Stimulated activated naive B cell treated with anti-CD40 and anti-IgM and Interleukin-4, amounts not matched to agents 10 μg/mL and 1 μg/mL and 100 μg/mL, for 72 hours (primary cell): ENCODE measurements at places on chromosomes 5 and 9.

DNA sequence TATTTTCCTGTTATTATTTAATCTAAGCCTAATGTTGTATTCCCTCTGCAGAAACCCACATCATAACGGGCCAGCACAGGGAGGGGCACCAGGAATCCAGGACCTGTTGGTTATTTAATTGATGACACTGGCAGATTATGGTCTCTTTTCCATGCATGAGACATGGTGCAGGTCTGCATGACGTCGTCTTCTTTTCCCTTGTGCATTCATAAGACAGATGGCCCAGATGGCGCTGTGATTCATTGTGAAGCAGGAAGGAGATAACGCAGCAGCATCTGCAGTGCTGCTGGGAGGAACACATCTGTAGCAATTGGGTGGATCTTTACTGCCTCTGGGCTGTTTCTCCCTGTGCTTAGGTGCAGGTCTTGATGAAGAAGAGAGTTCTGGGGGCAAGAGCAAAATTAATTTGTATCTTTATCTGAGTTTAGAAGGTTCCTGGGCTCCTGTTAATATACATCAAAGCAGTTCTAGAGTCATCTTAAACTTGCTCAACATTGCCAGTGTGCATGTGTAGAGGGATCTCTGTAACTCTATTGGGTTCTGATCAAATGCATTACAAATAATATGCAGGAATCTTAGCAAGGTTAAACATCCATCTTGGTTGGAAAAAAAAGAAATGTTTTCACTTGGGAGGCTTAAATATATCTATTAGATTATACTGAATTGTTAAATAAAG, 176.1 kb downstream of the PCSK1 start:
- H3K27ac ChIP-seq = no peak overlapping the region
- DNase-seq = no peak
- no peaks in the 10 kb centered on the region for H3K36me3 ChIP-seq
- no peak overlapping the region for H3K4me3 ChIP-seq
- H3K27me3 ChIP-seq = no peaks in the 10 kb centered on the region

DNA sequence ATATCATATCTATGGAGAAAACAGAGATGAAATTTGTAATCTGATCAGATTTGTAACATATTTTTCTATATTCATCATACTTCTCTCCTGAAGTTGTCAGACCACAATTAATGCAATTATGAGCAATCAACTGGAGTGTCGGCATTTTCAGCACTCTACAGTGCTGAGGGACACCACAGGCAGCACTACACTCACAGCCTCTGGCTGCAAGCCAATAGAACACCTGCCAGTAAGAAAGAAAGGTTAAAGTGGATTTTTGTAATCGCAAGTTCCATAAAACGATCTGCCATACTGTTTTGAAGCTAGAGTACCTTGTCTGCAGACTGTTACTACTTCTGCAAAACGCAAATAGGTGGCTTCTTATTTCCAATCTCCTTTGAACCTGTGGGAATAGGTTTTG, 147.6 kb downstream of the ADAMTS6 start:
- H3K27me3 ChIP-seq = no peaks in the 10 kb centered on the region
- no peaks in the 10 kb centered on the region for H3K36me3 ChIP-seq
- DNase-seq = no peak
- H3K4me1 ChIP-seq = no peaks in the 10 kb centered on the region
- H3K4me3 ChIP-seq = no peak overlapping the region
- H3K27ac ChIP-seq = no peak overlapping the region

DNA sequence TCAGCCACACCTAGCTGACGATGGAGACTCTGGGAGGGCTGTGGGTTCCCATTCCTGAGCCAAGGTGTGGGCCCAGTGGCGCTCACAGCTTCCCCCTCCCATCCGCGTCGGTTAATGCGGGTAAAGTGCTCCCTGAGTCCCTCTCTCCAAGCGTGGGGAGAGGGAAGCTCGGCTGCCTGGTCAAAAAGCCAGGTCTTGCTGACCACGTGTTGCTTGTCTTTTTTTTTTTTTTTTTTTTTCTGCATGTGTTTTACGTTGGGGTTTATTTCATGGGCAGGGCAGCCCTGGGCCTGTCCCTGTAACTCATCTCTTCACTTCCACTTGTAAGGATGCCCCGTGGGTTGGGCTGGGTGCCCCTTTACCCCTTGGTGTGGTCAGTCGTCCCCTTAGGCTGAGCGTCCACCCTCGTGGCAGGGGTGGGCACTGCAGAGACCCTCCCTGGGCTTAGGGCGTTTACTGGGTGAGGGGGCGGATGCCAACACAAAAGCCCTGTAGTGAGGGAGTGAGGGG, 11.9 kb downstream of the NKD2 start:
- no peaks in the 10 kb centered on the region for H3K4me1 ChIP-seq
- H3K4me3 ChIP-seq = no peak overlapping the region
- no peaks in the 10 kb centered on the region for H3K36me3 ChIP-seq
- no peaks in the 10 kb centered on the region for H3K27me3 ChIP-seq
- no peak overlapping the region for H3K27ac ChIP-seq
- DNase-seq = no peak

DNA sequence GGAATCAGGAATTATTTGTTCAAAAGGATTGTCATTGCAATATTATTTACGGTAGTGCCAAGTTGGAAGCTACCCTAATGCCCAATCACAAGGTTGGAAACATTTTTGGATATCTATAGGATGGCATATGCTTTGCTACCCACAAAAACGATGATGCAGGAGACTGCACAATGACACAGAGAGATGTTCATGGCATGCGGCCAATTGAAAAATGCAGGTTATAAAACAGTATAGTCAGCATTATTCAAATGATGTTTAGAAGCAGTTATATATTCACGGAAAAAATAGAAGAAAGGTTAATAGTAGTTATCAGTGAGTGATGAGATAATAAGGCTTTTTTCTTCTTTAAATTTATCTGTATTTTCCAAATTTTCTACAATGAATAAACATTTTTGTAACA, 5.9 kb upstream of the ACSL6 start:
- H3K4me1 ChIP-seq = peaks cover 26% of the 10 kb centered on the region
- peaks cover 59% of the 10 kb centered on the region for H3K27me3 ChIP-seq
- H3K4me3 ChIP-seq = no peak overlapping the region
- no peak overlapping the region for H3K27ac ChIP-seq
- DNase-seq = no peak
- no peaks in the 10 kb centered on the region for H3K36me3 ChIP-seq

DNA sequence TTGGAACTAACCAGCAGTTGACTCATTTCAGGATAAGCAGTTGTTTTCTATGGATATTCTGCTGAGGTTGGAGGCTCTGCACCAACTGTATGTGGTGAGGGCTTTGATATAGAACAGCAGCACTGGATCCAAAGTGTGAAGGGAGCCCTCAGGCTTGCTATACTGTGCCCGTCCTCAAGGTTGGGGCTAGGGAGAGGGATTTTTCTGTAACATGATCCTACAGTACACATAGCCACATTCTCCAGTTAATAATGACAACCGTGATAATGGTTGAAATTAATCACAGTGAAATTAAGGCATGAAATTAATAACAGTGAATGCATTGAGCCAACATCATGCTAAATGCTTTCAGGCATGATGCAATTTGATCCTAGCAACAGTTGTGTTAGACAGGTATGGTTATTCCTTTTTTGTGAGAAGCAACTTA, 36.7 kb downstream of the ARHGAP26 start:
- H3K4me3 ChIP-seq = no peak overlapping the region
- no peak for DNase-seq

GRCh38 chr5:76657683-76658311, 34.6 kb upstream of the F2RL2 start:
- H3K4me3 ChIP-seq = no peak overlapping the region
- no peak overlapping the region for H3K27ac ChIP-seq
- no peaks in the 10 kb centered on the region for H3K36me3 ChIP-seq
- H3K27me3 ChIP-seq = no peaks in the 10 kb centered on the region

DNA sequence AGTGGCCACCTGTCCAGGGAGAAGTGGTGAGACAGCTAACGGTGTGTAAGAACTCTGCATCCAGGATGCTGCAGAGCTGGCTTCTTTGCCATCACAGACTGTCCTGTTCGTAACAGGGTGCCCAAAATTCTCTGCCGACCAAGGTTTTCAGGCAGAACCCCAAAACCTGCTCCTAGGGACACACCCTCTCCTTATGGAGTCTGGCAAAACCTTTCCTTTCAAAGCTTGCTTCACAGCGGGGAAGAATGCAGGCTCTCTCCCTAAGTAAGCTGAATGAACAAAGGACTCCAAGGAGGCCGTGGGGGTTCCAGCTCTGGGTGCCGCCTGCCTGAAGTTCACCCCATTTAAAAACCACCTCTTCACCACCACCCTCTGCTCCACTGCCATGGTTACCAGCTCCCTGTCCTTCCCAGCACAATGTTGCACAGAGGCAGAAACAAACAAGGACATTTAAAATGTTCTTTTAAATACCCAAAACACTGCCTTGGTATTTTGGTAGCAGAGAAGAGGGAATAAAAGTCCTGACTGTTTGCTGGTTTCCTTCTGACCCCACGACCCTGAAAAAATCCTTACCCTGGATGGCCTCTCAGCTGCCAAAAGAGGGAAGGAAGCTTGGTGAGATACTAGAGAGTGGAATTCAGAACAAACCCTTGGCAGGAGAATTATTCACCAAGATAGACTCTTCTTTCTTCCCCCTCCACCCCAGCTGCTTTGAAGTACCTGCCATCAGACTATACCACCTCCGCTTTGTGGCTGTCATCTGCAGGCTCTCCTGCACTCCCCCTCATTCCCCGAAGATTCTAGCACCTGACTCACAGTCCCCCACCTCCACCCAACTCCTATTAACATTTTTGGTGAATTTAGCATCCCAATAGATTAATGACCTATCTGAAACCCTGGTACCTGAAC, 7.1 kb upstream of the KLF9 start:
- no peak overlapping the region for H3K27ac ChIP-seq
- H3K27me3 ChIP-seq = no peaks in the 10 kb centered on the region
- peak overlapping the region; percentile 98 for H3K4me3 ChIP-seq
- H3K36me3 ChIP-seq = no peaks in the 10 kb centered on the region
- no peak for DNase-seq
- H3K4me1 ChIP-seq = peaks cover 35% of the 10 kb centered on the region

- no peak overlapping the region for H3K4me3 ChIP-seq
- no peak for DNase-seq
- H3K4me1 ChIP-seq = no peaks in the 10 kb centered on the region
Measured at GRCh38 chr5:144024545-144024944, 145.9 kb downstream of the YIPF5 start.

GRCh38 chr5:158525663-158526062, 574.1 kb downstream of the EBF1 start:
- no peak overlapping the region for H3K27ac ChIP-seq
- H3K36me3 ChIP-seq = no peaks in the 10 kb centered on the region
- H3K4me3 ChIP-seq = no peak overlapping the region
- no peaks in the 10 kb centered on the region for H3K27me3 ChIP-seq
- peaks cover 4% of the 10 kb centered on the region for H3K4me1 ChIP-seq
- DNase-seq = no peak

DNA sequence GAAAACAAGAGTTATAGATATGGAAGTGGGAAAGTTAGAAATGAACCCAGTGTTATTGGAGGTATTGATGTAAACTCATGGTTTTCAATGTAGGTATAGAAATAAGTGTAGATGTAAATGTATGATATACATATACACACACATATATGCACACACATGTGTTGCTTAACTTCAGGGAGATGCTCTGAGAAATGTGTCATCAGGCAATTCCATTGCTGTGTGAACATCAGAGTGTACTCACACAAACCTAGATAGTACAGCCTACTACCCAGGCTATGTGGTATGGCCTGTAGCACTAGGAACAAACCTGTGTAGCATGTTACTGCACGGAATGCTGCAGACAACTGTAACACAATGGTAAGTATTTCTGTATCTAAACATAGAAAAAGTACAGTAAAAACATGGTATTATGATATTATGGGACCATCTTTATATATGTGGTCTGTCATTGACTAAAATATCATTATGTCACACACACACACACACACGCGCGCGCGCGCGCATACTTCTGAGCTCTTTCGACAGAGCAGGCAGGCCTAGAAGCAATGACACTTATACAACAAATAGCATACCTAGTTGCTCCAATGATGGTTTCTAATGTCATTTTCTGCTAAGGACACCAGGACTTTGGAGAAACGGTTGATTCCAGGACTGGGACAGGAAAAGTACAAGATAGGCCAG, 86.6 kb downstream of the MACROH2A1 start:
- H3K27me3 ChIP-seq = peaks cover 7% of the 10 kb centered on the region
- no peak for DNase-seq
- H3K36me3 ChIP-seq = no peaks in the 10 kb centered on the region
- H3K4me1 ChIP-seq = no peaks in the 10 kb centered on the region
- H3K27ac ChIP-seq = no peak overlapping the region

DNA sequence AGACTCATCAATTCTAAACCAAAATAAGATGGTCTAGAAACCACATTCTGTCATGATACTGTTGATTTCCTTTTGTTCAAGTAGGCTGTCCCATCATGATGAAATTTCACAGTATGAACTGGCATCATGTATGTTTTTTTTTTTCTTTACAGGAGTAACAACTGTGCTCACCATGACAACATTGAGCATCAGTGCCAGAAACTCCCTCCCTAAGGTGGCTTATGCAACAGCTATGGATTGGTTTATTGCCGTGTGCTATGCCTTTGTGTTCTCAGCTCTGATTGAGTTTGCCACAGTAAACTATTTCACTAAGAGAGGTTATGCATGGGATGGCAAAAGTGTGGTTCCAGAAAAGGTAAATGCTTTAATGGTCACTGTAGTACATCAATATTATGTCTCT, 47.6 kb downstream of the GABRA1 start:
- H3K36me3 ChIP-seq = no peaks in the 10 kb centered on the region
- H3K27me3 ChIP-seq = no peaks in the 10 kb centered on the region
- no peak for DNase-seq
- H3K4me3 ChIP-seq = no peak overlapping the region

- peaks cover 5% of the 10 kb centered on the region for H3K4me1 ChIP-seq
- H3K27ac ChIP-seq = no peak overlapping the region
- no peak overlapping the region for H3K4me3 ChIP-seq
- peaks cover 52% of the 10 kb centered on the region for H3K36me3 ChIP-seq
- no peaks in the 10 kb centered on the region for H3K27me3 ChIP-seq
Measured at GRCh38 chr5:77438071-77438470, 54.0 kb downstream of the WDR41 start.

DNA sequence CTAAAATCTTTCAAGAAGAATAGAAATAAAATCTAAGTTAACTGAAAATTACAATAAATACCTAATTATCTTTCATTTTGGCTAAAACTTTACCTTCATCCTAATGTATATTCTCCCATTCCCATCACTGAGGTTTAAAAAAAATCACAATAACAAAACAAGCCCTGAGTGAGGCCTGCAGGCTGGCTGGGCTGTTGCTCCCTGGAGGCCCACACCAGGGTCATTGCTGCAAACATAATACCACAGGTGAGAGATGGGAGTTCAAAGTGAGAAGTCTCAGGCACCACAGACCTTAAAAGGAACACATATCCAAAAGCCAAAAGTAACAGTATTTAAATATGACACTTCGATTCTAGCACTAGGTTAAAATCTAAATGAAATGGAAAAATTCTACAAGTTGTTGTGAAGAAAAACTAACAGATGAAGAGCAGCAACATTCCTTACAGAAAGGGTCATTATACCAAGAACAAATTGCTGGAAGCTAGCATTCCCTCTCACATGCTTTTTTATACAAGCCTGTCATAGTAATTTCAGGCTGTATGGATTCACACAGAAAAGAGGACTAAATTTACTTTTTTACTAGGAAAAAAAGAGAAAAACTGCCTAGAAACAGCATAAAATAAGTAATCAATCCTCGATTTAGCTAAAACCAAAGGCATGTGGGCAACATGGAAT, 57.8 kb downstream of the AUH start:
- H3K27me3 ChIP-seq = no peaks in the 10 kb centered on the region
- H3K4me1 ChIP-seq = peaks cover 30% of the 10 kb centered on the region
- no peak for DNase-seq
- H3K36me3 ChIP-seq = peaks cover 65% of the 10 kb centered on the region
- H3K4me3 ChIP-seq = no peak overlapping the region
